CD8-positive, alpha-beta memory T cell (primary cell): ENCODE measurements at places on chromosomes 2 and 18.

- DNase-seq, result no peak
- H3K4me3 ChIP-seq, result no peak overlapping the region
- H3K27me3 ChIP-seq, result no peaks in the 10 kb centered on the region
Observed at GRCh38 chr18:48655508-48655907, 116.7 kb downstream of the CTIF start.

DNA sequence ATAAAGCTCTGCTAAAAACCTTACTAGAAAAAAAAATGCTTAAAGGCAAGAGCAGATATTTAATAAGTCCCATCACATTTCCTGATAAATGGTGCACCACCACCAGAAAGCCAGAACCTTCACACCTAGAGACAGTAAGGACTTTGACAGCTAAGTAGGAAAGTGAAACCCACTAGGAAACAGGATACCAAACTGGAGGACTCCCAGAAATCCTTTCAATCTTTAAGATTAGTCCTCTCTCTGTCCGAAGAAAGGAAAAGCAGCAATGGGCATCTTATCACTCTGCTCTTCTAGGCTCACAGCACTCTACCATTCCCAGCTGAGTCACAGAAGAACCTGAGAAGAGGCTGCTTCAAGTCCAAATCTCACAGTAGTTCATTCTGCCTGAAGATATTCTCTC lies 3.7 kb downstream of the DYM start:
- no peaks in the 10 kb centered on the region for H3K36me3 ChIP-seq
- H3K4me3 ChIP-seq, result no peak overlapping the region
- no peaks in the 10 kb centered on the region for H3K27me3 ChIP-seq
- no peak overlapping the region for H3K27ac ChIP-seq
- peaks cover 29% of the 10 kb centered on the region for H3K4me1 ChIP-seq

- H3K4me1 ChIP-seq, result no peaks in the 10 kb centered on the region
- H3K27me3 ChIP-seq, result no peaks in the 10 kb centered on the region
- H3K4me3 ChIP-seq, result no peak overlapping the region
- no peak for DNase-seq
- no peaks in the 10 kb centered on the region for H3K36me3 ChIP-seq
- no peak overlapping the region for H3K27ac ChIP-seq
Observed at GRCh38 chr2:28521663-28522062, 25.8 kb downstream of the PLB1 start.

DNA sequence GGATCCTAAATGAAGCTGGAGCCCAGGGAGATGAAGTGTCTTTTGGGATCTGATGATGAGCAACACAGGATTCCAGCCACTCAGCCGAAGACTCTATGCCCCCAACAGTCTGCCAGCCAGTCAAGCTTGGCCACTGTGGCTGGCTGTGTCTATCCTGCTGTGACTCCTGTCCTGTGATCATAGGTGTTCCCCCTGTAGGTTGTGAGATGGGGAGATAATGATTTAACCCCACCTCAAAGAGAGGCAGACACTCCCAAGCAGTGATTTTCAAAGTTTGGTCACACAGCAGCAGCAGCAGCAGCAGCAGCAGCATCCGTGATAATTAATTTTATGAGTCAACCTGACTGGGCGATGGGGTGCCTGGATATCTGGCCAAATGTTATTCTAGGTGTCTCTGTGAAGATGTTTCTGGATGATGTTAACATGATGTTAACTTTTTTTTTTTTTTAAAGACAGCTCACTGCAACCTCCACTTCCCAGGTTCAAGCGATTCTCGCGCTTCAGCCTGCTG lies 21.4 kb upstream of the RHOB start:
- H3K36me3 ChIP-seq, result no peaks in the 10 kb centered on the region
- H3K4me1 ChIP-seq, result peaks cover 18% of the 10 kb centered on the region
- no peaks in the 10 kb centered on the region for H3K27me3 ChIP-seq
- no peak overlapping the region for H3K4me3 ChIP-seq

- DNase-seq, result no peak
- H3K27me3 ChIP-seq, result no peaks in the 10 kb centered on the region
- H3K4me1 ChIP-seq, result peaks cover 17% of the 10 kb centered on the region
- peak overlapping the region; percentile 90 for H3K4me3 ChIP-seq
Observed at GRCh38 chr2:112542984-112543661, 858 bp downstream of the POLR1B start.

DNA sequence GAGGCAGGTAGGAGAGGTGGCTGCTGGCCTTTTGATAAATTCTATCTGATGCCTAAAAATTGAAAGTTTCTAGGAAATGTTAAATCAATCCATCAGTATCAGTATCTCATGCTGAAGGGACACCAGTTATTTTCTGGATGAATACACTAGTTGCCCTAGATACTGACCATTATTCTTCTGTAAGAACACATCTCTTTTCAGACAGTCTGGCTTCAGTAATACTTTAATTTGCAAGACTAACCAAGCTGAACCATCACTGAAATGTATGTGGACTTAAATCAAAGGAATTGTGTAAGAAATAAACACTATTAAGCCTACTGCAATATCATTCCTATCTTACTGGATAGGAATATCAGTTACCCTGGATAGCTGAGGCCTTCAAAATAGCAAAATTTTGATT lies 1546.3 kb downstream of the LRP1B start:
- no peaks in the 10 kb centered on the region for H3K27me3 ChIP-seq
- no peaks in the 10 kb centered on the region for H3K36me3 ChIP-seq
- no peaks in the 10 kb centered on the region for H3K4me1 ChIP-seq
- DNase-seq, result no peak

DNA sequence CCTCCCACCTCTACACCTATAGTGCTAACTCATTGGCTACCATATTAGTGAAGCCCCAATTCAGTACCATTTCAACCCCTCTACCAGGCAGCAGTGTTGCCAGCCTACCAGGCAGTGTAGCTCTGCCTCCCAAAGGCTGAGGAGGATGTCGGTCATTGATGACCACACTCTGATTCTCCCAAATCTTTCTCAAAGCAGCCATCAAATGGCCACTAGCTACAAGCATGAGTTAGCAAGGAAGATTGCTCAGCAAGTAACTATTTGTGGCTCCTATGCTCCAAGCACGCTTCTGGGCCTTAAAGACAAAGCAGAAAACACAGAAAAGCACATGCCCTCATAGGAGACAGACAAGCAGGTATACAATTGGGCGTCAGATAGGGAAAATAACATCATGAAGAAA lies 42.7 kb upstream of the AFF3 start:
- no peaks in the 10 kb centered on the region for H3K36me3 ChIP-seq
- no peaks in the 10 kb centered on the region for H3K4me1 ChIP-seq
- no peak for DNase-seq

GRCh38 chr2:101858910-101859309 lies 132.8 kb upstream of the IL1R2 start:
- H3K27me3 ChIP-seq, result no peaks in the 10 kb centered on the region
- no peak overlapping the region for H3K27ac ChIP-seq
- no peak overlapping the region for H3K4me3 ChIP-seq
- DNase-seq, result no peak
- no peaks in the 10 kb centered on the region for H3K4me1 ChIP-seq
- peaks cover 48% of the 10 kb centered on the region for H3K36me3 ChIP-seq

DNA sequence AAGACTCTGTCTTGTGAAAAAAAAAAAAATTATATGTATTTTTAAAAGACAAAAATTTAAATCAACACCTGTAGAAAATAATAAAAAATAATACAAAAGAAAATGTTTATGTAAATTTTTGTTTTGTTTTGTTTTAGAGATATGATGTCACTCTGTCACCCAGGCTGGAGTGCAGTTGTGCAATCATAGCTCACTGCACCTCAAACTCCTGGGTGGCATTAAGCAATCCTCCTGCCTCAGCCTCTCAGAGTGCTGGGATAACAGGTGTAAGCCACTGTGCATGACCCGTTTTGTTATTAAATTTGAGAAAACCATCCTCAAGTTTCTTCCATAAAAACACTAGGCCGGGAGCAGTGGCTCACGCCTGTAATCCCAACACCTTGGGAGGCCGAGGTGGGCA lies 56.2 kb upstream of the B3GNT7 start:
- DNase-seq, result no peak
- H3K36me3 ChIP-seq, result no peaks in the 10 kb centered on the region
- H3K4me3 ChIP-seq, result no peak overlapping the region
- no peaks in the 10 kb centered on the region for H3K27me3 ChIP-seq
- no peaks in the 10 kb centered on the region for H3K4me1 ChIP-seq
- no peak overlapping the region for H3K27ac ChIP-seq

GRCh38 chr2:121363632-121364420 lies 78.8 kb upstream of the TFCP2L1 start:
- no peaks in the 10 kb centered on the region for H3K4me1 ChIP-seq
- H3K36me3 ChIP-seq, result peaks cover 52% of the 10 kb centered on the region
- no peaks in the 10 kb centered on the region for H3K27me3 ChIP-seq
- H3K4me3 ChIP-seq, result no peak overlapping the region
- DNase-seq, result no peak

DNA sequence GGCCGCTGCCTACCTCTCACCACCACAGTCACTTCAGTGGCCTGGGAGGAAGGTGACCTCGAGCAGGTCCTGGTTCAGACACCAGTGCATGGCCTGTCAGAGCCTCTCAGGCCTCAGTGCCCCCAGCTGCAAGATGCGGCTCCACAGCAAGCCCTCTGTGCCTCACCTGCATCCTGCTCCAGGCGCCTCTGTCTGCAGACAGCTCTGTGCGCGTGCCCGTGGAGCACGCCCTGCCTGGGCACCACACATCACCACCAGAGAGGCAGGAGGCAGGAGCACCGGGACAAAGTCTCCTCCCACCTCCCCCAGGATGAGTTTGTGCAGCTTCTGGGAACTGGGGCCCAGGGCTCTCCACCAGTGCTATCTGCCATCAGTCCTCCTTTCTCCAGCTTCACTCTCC lies 98.7 kb downstream of the TFCP2L1 start:
- H3K4me3 ChIP-seq, result no peak overlapping the region
- no peaks in the 10 kb centered on the region for H3K4me1 ChIP-seq
- H3K36me3 ChIP-seq, result no peaks in the 10 kb centered on the region
- no peaks in the 10 kb centered on the region for H3K27me3 ChIP-seq

DNA sequence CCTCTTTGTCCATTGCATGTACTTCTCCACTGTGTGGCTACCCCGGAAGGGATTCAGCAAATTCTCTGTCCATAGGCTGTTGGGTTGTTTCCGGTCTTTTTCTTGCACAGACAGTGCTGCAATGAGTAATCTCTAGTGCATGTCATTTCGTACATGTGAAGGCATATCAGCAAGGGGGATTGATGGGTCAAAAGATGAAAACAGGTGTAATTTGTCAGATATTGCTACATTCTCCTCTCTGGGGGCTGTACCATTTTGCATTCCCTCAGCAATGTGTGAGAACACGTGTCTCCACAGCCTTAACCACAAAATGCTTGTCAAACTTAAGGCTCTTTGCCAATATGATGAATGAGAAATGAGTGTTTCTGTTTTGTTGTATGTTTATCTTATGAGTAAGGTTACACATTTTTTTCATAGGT lies 60.5 kb downstream of the KLHL29 start:
- H3K36me3 ChIP-seq, result no peaks in the 10 kb centered on the region
- H3K27ac ChIP-seq, result no peak overlapping the region
- no peak overlapping the region for H3K4me3 ChIP-seq
- H3K27me3 ChIP-seq, result no peaks in the 10 kb centered on the region
- no peak for DNase-seq

- H3K4me1 ChIP-seq, result no peaks in the 10 kb centered on the region
- no peaks in the 10 kb centered on the region for H3K36me3 ChIP-seq
- DNase-seq, result no peak
- H3K27ac ChIP-seq, result no peak overlapping the region
- H3K27me3 ChIP-seq, result no peaks in the 10 kb centered on the region
- no peak overlapping the region for H3K4me3 ChIP-seq
Observed at GRCh38 chr2:58680755-58681310, 439.7 kb upstream of the FANCL start.

DNA sequence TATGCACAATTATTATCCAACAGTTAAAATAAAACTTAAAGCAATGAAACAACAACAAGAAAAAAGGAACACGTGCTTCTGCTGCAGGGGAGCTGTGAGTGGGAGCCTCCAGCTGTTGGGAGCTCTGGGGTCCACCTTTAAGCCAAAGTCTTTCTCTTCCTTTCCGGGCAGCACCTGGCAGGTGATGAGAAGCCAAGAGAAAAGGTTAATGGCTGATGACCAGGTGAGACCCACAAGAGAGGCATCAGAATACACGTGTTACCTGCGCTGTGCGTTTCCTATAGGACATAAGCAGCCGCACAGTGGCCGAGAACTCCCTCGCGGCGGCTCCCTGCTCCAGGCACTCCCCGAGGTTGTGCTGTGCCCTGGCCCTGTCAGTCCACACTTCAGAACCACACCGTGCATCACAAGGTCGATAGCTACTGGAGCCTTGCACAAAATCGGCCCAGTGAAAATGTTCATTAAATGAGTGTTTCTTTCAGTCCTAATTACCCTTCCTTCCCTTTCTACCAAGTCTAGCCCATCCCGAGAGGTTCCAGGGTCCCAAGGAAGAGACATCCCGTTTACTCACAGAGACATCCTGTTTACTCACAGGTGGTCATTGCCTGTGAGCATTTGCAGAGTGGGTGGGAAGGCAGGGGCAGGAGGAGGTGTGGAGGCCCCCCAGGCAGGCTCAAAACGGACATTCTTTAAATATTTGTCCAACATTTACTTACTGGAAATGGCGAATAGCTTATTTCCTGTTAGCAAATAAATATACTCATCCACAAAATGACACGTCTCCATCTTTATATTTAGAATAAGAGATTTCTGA lies 44.9 kb upstream of the ASB18 start:
- no peak for DNase-seq
- H3K27ac ChIP-seq, result no peak overlapping the region
- H3K36me3 ChIP-seq, result no peaks in the 10 kb centered on the region
- no peaks in the 10 kb centered on the region for H3K4me1 ChIP-seq
- H3K4me3 ChIP-seq, result no peak overlapping the region

GRCh38 chr2:42032745-42033144 lies 15.1 kb upstream of the PKDCC start:
- H3K27me3 ChIP-seq, result peaks cover 5% of the 10 kb centered on the region
- H3K27ac ChIP-seq, result no peak overlapping the region
- DNase-seq, result no peak
- no peaks in the 10 kb centered on the region for H3K4me1 ChIP-seq
- H3K36me3 ChIP-seq, result no peaks in the 10 kb centered on the region

DNA sequence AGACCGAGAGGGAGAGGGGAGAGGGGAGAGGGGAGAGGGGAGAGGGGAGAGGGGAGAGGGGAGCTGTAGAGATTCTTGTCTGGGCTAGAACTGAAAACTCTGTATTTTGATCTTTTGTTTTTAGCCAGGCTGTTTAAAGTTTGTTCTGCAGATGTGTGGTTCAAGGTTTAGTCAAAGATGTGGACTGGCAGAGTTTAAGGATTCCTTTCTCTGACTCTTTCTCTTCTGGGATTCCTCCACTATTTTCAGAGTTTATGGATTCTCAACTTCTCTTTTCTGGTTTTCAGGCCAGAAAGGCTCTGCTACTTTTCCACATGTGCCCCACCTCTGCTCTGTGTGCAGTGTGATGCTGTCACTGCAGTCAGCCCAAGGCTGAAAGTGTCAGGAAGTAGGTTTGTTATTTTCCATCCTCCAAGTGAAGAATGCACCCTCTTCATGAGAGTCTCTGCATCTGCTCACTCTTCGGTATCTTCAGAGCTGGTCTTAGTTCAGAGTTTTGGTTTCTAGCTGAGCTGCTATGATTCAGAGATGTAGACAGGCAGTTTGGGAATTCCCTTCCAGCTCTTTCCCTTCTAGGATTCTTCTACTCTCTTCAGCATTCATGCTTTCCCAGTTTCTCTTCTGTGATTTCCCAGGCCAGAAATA lies 130.9 kb upstream of the SMAD7 start:
- DNase-seq, result no peak
- no peaks in the 10 kb centered on the region for H3K4me1 ChIP-seq
- no peak overlapping the region for H3K27ac ChIP-seq
